ENCODE measurements at places on chromosomes 11 and 22. TPM values are rescaled to one million over a fixed set of nuclear protein-coding genes. Genes with fewer than 3 reads are reported as not detected.

Gene BIK
- total RNA-seq = 1.6 TPM

Gene MUC6
- total RNA-seq = not detected

Gene ZNF214
- 0.26 TPM for total RNA-seq

Gene CD82
- 4.6 TPM for total RNA-seq

Gene OR52K2
- total RNA-seq = not detected

Gene CRYBB2
- not detected for total RNA-seq

Gene GAL3ST1
- total RNA-seq = under 0.01 TPM

Gene KLHDC7B
- total RNA-seq = not detected

Gene TSKU
- 3.0 TPM for total RNA-seq

Gene B3GAT1
- total RNA-seq = not detected
